ENCODE measurements at places on chromosomes 7 and 10.

DNA sequence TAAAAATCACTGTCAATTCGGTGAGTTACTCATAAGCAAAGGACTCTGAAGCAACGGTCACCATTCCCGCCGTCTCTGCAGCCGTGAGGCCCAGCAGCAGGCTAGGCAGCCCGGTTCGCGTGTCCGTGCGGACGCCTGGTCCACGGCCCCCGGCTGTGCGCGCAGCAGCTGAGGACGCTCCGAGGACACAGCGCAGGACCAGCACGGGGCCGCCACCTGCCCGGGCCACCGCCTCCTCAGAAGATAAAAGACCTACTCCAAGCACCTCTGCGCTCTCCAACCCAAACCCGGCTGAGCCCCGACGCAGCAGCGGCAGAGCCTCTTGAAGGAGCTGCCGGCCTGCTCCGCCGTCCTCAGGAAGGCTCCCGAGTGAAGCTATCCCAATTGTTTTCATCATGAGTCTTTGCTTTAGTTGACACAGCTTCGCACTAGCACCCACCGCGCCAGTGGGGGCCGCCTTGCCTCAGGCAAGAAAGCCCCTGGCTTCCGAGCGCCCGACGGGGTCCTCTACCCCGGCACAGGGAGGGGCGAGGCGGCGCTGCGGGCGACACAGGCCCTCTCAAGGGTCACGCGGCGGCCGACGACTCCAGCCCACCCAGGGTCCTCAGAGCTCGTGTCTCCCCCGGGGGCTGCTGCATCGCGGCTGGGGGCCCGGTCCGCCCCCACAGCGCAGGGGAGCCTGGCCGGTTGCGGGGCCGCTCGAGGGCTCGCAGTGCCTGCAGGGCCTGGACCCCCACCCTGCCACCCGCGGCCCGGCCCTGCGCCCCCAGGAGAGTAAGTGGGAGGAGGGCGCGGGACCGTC is 16.9 kb upstream of the GPR146 start:
- no peak for DNase-seq

- DNase-seq: no peak
Observed at GRCh38 chr7:42692621-42693020, 219.2 kb downstream of the C7orf25 start.

GRCh38 chr10:101464599-101464998 is 110.6 kb downstream of the BTRC start:
- DNase-seq: no peak

DNA sequence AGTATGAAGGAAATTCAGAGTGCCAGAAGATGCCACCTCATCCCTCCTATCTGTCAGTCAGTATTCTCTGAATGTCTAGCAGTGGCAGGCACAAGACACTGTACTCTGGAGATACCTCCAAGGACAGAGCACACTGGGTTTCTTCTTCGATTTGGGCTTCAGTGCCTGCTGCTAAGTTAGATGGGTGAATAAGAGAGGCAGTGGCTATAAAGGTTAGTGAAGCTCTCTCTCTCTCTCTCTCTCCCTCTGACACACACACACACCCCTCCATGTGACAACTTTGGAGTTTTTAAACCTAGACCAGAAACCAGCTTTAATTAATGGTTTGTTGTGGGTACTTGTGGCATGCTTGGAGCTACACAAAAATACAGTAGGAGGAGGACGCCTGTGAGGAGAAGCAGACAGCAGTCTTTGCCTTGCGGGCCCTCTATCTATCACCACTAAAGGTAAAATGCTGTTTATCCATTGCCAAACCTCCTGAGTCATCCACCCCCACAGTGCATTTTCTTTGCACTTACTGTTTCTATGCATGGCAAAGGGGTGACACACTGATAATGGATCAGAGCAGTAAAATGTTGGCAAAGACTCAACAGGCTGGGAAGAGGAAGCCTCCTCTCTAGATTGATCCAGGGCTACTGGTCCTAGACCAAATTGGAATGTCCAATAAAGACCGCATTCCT is 102.5 kb downstream of the TRIL start:
- DNase-seq: no peak

GRCh38 chr7:86747698-86748097 is 104.0 kb downstream of the GRM3 start:
- DNase-seq: no peak

GRCh38 chr10:10542477-10542876 is 475.2 kb upstream of the CELF2 start:
- DNase-seq: no peak

DNA sequence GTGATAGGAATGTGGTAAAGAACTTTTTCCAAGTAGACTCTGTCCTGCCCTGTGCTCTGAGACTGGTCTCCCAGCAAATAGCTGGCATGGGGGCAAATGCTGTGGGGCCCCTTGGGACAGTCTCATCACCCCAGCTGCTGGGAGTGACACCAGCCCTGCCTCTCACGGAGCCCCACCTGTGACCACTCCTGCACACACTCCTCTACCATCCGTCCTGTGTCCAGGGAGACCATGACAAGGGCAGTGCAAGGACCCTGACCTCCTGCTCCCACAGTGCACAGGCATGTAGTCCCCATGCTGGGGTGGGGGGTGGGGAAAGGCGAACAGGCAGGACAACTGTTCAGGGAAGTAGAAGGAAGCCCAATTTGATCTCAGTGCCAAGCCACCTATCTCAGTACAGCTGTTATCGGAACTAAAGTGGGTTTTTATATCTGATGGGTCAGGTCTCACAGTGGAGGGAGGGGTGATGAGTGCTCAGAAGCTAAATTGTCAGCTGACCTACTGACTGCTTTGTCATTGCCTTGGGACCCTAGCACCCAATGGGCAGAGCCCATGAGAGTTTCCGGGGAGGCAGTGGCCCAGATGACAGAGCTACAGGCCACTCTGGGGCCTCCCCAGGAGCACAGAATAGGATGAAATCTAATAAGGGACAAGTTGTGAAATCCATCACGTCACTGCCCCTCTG is 24.5 kb downstream of the VSTM4 start:
- DNase-seq: no peak

GRCh38 chr7:137656850-137657232 is 189.9 kb downstream of the DGKI start:
- DNase-seq: no peak

DNA sequence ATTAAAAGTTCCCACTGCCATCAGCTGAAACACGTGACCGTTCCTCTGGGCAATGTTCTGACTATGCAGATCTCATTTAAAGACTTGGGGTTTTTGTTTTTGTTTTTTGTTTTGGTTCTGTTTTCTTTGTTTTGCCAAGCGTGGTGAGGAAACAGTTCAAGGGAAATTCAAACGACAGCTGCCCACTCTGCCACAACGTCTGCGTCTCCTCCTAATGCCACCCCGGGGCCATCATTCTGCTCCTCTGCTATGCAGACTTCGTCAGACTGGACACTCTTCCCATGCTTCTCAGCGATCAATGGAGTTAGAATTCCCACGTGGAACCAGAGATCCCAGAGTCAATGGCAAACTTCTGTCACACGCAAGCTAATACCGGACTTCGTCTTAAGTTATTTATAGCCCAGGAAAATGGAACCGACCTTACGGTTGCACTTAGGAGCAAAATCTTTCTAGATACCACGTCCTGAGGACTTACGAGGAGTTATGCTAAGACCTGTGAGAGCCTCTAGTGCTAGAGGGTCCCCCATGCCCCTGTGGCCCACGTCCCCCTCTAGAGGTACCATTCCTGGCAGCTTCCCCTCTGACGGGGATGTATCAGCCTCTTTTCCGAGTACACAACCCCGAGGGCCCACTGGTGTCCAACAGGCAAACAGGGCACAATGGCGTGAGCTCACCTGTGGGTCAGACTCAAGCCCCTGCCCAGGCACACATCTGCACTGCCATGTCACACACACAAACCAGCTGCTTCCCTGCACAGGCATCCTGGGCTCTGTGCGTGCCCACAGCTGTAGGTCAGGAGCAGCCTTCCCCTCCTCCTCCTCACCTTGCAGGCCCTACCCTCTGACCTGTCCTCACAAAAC is 24.4 kb downstream of the EBF3 start:
- no peak for DNase-seq
